ENCODE measurements at places on chromosomes 12 and 14. TPM values are rescaled to one million over a fixed set of nuclear protein-coding genes. Genes with fewer than 3 reads are reported as not detected.

GRCh38 chr14:96119947-96120346, 80.8 kb downstream of the C14orf132 start:
- DNase-seq, result no peak

DNA sequence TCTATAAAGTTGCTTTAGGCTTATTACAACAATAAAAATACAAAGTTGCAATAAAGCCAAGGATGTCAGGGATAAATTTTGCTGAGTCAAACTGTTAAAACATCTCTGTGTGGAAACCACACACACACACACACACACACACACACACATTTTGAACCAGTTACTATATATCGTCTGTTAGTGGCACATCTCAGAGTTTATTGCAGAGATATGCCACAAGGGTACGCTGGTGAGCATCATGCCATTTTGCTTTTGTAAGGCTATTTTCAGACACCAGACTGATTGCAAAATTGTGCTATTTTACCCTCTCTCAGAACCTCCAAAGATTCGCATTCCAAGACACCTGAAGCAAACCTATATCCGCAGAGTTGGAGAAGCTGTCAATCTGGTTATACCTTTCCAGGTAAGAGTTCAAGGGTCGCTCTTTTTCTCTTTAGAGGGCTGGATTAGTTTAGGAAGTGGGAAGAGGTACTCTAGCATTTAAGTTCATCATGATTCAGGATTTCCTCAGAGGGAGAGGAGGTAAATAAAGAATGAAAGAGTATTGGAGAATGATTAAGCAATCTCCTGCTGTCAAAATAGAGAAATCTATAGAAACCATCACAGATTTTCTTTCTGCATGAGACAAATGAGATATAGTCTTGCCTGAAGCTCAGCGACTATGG, 27.3 kb upstream of the CHPT1 start:
- DNase-seq, result peak; percentile 60

DNA sequence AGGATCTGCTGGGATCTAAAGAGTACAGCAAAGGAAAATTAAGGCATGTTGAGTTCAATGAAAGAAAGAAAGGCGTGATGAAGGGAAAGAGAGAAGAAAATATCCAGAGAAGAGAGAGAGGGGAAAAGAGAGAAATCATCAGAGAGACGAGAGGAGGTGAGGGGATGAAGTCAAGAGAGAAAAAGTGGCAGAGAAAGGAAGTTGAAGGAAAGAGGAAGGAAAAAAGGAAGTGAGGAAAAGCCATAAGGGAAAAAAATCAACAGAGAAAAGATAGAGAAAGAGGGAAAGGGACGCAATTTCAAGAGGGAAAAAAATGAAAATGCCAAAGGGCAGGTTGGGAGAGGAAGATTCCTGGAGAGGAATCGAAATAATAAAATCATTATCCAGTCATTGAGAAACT, 40.4 kb downstream of the LLPH start:
- no peak for DNase-seq

DNA sequence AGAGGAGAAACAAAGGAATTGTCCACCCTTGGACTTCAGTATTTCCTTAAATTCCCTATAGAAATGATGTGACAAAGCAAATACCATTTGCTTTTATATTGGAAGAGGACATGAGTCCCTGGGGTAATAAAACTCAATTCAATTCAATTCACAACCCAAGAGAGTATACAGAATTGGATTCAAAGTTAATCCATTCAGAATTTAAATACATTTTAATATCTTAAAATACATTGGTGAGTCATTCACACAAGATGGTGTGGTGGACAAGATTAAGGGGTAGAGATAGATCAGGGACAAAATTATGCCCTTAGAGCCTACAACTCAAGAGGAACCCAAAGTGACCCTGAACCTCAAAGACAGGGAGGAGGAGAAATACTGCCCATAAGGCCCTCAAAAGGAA, 495.0 kb upstream of the TMPO start:
- no peak for DNase-seq

DNA sequence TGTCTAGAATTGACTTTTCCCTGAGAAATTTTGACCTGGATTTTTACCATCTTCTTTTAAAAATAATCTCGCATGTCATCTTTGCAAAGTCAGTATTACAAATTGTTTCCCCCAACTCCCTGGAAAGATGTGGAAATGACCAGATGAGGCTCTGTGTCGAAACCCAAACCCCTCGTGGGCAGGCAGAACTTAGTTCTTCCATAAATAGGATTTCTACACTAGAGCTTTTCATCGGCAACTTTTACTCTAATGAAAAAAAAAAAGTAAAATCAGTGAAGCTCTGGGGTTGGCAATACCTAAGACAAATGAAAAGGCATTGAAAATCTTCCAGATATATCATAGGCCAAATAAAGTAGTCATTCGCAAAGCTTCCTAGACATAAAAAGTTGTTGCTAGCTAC, 17.0 kb downstream of the SSPN start:
- no peak for DNase-seq

DNA sequence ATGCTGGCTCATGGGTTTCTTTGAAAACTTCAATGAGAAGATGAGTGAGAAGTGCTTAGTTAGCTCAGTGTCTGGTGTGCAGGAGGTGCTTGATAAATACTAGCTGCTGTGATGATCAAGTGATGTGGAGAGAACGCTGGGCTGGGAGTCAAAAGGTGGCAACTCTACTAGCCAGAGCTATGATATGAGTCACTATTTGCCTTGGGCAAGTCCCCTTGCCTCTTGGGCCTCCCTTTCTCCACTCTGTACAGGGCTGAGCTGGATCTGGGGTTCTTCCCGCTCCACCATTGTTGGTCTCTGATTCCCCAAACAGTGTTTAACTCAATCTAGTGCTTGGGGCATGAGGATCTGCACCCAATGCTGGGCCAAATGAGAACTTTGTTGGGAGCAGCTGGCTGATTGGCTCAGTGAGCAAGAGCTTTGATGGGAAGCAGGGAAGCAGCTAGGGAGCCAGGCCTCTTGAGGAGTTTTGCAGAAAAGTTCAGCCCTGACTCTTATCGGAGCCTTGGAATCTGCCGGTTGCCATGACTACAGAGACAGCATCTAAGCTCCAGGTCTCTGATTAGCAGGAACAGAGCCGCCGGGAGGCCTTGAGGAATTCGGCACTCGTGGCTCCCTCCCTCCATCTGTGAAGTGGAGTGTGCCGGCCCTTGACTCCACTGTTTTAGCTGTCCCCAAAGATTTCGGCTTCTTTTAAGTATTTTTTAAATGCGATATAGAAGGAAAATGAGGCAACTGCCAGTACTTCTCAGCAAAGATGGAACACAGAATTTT, 82.1 kb upstream of the HSPB8 start:
- DNase-seq, result no peak

DNA sequence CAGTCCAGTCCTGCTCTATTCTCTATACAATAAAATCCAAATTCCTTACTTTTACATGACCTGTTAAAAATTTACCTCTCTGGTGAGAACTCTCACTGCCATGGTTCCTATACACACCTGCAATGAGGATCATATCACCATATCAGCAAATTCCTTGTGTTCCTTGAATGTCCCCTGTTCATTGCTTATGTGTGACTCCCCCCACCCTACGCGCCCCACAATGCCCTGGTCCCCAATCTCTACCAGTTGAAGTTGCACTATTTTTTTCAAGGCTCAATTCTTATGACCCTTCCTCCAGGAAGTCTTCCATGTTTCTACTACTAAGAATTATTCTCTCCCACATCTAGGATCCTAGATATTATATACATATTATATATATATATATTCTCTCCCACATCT, 82.2 kb upstream of the NEDD1 start:
- no peak for DNase-seq

- no peak for DNase-seq
These were observed 264.7 kb downstream of the ZFP36L1 start for GRCh38 chr14:68528040-68528687.

DNA sequence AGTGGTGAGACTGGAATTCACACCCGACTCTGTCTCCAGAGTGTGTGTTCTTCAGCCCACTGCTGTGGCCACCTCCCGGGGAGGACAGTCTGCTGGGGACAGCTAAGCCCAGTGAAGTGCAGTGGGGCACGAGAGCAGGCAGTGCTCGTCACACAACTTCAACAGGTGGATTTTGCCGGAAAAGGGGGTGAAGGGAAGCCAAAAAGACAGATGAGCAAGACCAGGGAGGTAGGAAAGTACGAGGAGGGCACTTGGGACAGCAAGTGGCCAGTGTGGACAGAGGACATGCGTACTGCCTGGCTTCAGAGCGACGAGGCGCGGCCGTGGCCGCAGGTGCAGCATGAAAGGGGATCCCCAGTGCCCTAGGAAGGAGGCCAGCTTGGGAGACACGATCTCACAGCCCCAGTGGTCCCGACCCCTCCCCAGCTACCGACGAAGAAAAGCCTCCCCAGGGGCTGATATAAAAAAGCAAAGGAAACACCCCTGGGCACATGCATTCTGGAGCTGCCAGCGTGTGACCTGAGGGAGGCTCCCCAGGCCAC, 96.1 kb downstream of the FBXL14 start:
- DNase-seq, result no peak

GRCh38 chr14:104184506-104184905, 46.1 kb downstream of the KIF26A start:
- DNase-seq, result no peak

GRCh38 chr14:23353433-23353780, 720 bp upstream of the SLC22A17 start:
- DNase-seq, result no peak

- no peak for DNase-seq
These were observed 37.4 kb upstream of the SLC38A2 start for GRCh38 chr12:46409974-46410373.

DNA sequence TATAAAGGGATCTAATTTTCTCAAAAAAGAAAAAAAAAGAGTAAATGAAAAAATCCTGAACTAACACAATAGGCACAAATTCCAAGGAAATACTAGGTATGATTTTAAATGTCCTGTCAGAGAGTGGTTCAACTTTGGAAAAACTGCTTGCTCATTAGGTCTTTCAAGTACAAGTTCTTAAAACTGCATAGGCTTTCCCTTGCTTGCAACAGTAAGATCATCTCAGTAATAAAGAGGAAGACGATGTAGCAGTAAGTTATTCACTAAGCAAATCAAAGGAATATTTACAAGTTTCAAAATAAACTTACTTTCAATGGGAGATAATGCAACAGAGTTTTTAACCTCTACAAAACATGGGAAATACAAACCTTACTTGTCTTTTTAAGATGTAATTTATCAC, 21.6 kb downstream of the CORO1C start:
- DNase-seq, result no peak

DNA sequence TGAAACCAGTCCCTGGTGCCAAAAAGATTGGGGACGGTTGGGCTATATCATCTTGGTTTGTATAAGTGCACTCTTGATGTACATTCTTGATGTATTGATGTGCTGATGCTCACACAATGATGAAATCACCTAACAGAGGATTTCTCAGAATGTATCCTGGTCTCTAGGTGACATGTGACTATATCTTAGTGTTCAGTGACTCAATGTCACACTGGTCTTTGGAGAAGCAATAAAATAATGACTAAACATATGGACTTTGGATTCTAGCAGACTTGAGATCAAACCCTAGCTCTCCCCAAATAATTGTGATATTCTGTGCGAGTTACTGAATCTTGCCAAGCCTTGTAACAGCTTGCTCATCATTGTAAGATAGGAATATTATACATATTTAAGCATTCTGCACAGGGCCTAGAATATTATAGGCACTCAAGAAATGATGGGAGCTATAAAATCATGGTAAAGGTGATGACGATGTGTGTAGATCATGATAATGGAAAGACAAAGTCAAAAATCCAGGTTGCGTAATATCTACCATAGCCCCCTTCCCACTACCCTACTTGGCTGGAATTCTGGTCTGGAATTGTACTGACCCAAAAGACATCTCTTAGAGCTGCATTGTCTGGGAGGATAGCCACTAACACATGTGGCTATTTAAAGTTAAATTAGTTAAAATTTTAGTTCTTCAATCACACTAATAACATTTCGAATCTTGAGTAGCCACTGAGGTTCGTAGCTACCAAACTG, 117.6 kb upstream of the PWP1 start:
- DNase-seq, result no peak

DNA sequence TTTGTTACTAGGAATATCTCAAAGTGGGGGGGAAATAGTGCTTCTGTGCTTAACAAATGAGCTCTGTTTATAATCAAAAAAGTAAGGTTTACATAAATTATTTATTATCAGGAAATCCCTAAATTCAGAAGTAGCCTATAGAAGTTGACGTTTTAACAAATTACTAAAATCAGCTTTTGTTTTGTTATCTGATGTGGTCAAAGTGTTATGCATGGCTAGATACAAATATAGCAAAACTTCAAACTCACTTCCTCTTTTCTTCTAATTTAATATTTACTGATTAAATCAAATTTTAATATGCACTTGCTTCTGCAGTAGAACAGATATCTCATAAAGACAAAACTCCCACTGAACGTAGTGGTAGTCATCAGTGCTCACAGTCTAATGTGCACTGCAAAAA, 47.5 kb downstream of the GARIN6 start:
- no peak for DNase-seq

GRCh38 chr14:105144666-105145380, 23.8 kb downstream of the JAG2 start:
- DNase-seq, result no peak

DNA sequence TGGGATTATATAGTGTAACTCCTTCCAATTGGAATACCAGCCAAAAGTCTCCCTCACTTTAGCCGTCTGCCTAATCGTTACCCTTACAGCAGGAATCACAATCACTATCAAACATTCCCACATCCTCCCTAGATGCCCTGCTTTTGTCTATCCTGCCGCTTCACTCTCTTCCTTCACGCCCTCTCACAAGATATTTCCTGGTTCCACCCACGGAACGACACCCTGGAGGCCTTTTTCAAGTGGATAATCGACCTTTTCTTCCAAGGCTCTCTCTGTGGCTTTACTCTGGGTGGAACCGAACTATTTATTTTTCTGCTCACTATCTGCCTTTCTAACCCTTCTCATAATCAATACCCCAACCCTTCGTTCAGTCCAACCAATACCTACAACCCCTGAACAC, 58.9 kb downstream of the MOK start:
- no peak for DNase-seq

DNA sequence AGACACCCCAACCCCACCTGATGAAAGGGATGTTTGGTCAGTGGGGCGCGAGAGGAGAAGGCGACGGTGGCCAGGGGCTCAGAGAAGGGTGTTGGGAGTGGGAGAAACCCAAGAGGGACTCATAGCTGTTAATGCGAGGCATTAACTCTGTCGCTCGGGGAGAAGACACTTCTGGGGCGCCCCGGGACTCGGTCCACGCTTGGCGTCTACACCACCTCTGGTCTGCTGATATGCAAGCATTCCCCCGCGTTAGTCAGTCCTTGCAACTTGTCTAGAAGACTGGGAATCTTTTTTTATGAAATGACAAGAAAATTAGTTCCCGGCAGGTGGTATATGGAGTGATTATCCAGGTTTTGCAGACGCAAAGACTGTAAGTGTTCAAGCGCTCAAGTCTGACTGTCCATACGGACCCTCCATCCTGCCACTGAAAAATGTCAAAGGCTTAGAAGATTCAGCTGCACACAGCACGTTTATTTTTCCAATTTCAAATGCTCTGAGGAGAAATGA, 360 bp upstream of the SLC35F4 start:
- no peak for DNase-seq

- DNase-seq, result no peak
These were observed 41.7 kb downstream of the TSPAN19 start for GRCh38 chr12:84994426-84994825.

The HELB gene
- total RNA-seq, result 42.3 TPM

The ORMDL2 gene
- 52.7 TPM for total RNA-seq

The SMAGP gene
- total RNA-seq, result 1.7 TPM

The PPP4R4 gene
- total RNA-seq, result 3.0 TPM

The AGAP2 gene
- 73.3 TPM for total RNA-seq

The MSRB3 gene
- not detected for total RNA-seq

The RASSF9 gene
- total RNA-seq, result not detected

The EID3 gene
- 5.8 TPM for total RNA-seq

The GLIPR1L1 gene
- not detected for total RNA-seq

The SYCP3 gene
- total RNA-seq, result 0.75 TPM

Data from activated CD4-positive, alpha-beta T cell treated with anti-CD3 and anti-CD28 coated beads, Interleukin-2, amount 10 ng/mL, durations not matched to agents 7 days and 5 days (primary cell).